GM12891 (cell line): ENCODE measurements at places on chromosomes 7 and 10.

- no peak for DNase-seq
Observed at GRCh38 chr10:46530249-46531186, 25.9 kb downstream of the GPRIN2 start.

GRCh38 chr10:103696094-103696410, 159.3 kb downstream of the SH3PXD2A start:
- no peak for DNase-seq

- no peak for DNase-seq
Observed at GRCh38 chr10:52283174-52283573, 30.9 kb upstream of the DKK1 start.

DNA sequence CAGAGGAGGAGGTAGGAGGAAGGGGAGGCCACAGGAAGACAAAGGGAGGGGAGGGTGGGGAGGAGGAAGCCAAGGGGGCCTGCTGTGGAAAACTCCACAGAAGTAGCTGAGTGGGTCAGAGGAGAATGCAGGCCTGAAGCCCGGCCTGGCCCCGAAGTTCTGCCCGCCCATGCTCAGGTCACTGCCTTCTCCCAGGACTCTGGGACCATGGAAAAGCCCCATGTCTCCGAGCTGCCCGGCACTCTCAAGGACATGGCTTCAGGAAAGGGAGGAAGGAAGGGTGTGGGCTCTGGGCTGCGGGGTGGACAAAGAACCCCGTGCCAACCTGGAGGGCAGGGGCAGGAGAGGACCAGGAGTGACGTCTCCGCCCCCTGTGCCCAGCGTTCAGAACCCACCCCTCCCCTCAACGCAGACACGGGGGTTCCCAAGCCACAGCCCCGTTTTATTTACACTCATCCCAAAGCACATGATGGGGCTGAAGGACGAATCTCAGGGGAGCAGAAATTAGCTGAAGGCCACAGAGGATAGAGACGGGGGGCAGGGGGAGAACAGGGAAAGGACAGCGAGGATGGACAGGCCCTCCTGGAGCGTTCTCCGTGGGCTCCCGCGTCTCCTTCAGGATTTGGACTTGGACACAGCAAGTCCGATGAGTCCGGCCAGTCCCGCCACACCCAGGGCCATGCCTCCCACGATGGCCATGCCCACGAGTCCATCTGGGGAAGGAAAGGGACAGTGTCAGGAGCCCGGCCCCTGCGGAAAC, 1.8 kb upstream of the CLDN15 start:
- DNase-seq: no peak

- DNase-seq: no peak
Observed at GRCh38 chr10:1253523-1254353, 197.6 kb downstream of the WDR37 start.

- no peak for DNase-seq
Observed at GRCh38 chr7:128939861-128940410, 2.2 kb downstream of the IRF5 start.

- no peak for DNase-seq
Observed at GRCh38 chr10:17021656-17022465, 107.8 kb downstream of the CUBN start.

GRCh38 chr10:69895759-69896158, 94.1 kb downstream of the COL13A1 start:
- no peak for DNase-seq

- DNase-seq: no peak
Observed at GRCh38 chr7:121744877-121745276, 128.1 kb upstream of the PTPRZ1 start.

DNA sequence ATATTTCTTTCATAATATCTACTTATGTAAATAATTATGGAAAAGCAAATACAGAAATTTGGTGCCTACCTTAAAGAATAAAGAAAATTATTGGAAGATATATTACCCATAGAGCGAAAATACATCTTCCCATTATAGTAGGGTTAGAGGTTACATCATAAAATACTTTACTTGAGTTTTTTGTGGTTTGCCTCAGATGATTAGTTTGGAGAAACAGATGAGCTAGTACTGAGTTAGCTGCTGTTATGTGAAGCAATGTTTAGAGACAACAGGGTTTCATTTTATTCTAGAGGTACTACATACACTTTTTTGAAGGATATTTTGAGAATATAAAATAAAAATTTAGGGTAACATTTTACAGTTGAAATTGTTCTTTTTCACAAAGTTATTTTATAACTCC, 2.9 kb upstream of the MLLT10 start:
- DNase-seq: no peak

GRCh38 chr10:70917226-70917625, 28.9 kb upstream of the PCBD1 start:
- no peak for DNase-seq

GRCh38 chr7:106063692-106064091, 48.4 kb downstream of the SYPL1 start:
- DNase-seq: no peak

DNA sequence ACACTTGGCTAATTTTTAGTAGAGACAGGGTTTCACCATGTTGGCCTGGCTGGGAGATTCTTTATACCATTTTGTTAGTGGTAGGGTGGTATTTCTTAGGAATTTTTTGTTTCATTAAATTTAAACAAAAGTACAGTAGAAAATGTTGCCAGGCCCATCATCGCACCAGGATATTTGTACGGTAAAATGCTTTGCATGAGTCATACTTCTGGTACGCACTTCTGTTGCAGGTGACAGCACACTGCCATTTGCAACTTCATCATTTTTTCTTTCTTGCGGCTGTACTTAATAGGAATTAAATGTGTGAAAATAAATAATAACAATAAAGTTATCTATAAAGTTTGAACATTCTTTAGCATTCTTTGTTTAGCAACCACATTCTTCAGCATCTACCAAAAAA, 195.6 kb downstream of the SKAP2 start:
- DNase-seq: no peak

GRCh38 chr7:1539181-1539881, 8.8 kb downstream of the MAFK start:
- DNase-seq: no peak

- DNase-seq: no peak
Observed at GRCh38 chr7:83452256-83452655, 196.7 kb downstream of the SEMA3E start.

GRCh38 chr7:122689346-122690109, 9.4 kb downstream of the RNF133 start:
- DNase-seq: no peak

- no peak for DNase-seq
Observed at GRCh38 chr7:136062625-136063325, 85.6 kb upstream of the MTPN start.

DNA sequence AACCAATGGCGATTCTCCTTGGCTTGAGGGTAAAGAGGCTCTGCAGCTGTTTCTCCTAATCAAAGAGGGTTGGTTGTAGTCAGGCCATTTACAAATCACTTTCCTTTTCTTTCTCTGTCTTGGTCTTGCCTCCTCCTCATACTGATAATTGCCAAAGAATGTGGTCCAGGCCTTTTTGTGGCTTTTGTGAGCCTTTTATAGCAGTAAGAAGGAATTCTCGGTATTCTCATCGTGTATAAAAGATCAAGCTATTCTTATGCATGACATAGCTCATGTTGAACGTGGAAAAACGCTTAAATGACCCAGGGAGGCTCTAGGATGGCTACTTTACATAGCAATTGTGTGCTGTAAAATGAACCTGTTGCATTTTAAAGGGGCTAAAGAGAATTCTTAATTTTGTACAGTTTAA, 62.6 kb downstream of the RBM20 start:
- DNase-seq: no peak

- no peak for DNase-seq
Observed at GRCh38 chr10:62093863-62094291, 174.8 kb downstream of the RTKN2 start.

DNA sequence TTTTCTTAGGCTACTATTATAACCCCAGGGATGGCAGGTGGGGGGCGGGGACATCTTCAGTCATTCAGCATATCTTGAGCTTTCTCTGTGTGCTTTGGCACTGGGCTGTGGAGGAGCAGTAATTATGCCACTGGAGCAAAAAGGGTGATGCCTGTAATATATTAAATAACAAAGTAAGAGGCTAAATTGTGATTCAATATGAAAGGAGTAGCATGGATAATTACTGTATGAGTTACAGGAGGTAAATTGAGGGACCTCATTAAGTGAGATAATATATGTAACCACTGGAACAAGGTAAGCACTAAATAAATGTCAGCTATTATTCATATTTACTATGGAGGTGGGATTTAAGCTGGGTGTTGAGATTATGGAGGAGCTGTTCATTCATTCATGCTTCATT, 3.3 kb upstream of the STN1 start:
- DNase-seq: no peak

GRCh38 chr7:124630395-124630794, 135.2 kb downstream of the GPR37 start:
- DNase-seq: no peak

- no peak for DNase-seq
Observed at GRCh38 chr10:121774813-121775212, 153.0 kb downstream of the ATE1 start.
